ENCODE measurements at places on chromosomes 5 and 9.

GRCh38 chr5:40775085-40775845, 19.5 kb upstream of the TTC33 start:
- no peak for DNase-seq

DNA sequence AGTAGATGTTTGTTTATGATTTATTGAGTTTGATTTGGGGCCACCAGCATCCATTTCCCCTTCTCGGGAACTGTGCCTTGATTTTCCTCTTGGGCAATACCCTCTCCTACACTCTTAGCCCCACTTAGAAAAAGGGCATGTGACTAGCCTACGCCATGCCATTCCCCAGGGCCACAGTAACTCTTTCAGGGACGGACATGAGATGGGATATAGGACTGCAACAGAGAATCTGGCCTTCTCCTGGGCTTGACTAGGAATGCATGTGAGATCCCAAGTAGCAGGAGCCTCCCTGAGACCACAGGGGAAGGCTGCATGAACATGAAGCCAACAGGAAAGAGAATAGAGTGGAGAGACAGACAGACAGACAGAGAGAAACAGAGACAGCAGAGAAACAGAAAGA, 30.7 kb upstream of the SPARC start:
- no peak for DNase-seq

DNA sequence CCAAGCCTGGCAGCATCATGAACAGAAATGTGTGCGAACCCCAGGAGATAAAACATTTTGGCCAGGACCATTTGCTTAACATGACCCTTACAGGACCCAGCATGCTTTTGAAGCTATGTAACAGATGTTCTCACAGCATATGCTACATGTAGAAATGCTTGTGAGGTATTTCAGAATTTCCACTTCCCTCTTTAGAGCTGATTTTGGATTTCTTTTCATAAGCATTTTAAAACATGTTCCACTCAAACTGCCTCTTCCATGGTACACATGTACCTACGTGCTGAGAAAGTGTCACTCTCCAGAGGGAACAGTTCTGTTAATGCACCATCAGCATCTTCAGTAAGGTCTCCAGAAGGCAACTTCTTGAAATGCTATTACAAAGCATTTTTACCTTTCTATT, 15.7 kb upstream of the TSSK1B start:
- no peak for DNase-seq

DNA sequence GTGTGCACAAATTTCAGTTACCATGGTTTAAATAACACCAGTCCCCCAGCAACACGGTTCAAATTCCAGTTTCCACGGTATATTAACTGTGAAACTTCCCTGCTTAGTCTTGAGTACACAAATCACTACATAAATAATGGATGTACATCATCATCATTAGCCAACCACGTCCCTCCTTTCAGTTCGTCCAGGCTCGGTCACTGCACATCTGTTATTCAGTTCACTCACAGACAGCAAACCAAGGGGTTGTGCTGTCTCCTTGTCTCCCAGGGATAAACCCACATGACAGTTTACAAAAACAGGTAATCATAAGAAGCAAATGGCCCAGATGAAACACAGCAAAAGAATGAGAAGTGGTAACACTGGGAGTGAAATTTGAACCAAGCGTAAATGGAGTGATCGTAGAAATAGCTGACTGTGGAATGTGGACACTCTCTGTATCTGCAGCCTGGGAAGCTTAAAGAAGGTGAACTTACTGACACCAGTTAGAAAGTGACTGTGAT, 61.0 kb upstream of the RAD23B start:
- no peak for DNase-seq

DNA sequence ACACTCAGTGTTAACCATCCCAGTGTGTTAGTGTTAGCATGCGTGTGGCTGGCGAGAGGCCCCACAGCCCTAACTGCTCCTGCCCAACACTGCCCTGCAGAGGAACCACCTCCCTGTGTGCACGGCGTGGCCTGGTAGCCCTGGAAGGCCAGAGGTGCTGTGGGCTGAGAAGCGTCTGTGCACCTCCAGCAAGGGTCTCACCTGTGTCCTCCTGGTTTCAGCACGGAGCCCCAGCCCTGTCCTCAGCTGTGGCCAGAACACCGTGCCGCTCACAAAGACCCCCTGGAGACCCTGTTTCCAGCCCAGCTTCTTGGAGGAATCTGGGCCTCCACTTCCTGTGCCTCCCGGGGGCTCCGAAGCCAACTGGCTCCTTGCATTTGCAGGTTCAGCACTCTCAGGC, 56.1 kb upstream of the NRARP start:
- DNase-seq: no peak

Data from stimulated activated CD4-positive, alpha-beta T cell treated with anti-CD3 and anti-CD28 coated beads, Interleukin-12 subunit alpha, Interleukin-12 subunit beta, amount 100 ng/mL, for 48 hours (primary cell).